ENCODE measurements at places on chromosomes 5 and 9.

- DNase-seq = no peak
Measured at GRCh38 chr5:78922879-78923621, 62.1 kb downstream of the ARSB start.

DNA sequence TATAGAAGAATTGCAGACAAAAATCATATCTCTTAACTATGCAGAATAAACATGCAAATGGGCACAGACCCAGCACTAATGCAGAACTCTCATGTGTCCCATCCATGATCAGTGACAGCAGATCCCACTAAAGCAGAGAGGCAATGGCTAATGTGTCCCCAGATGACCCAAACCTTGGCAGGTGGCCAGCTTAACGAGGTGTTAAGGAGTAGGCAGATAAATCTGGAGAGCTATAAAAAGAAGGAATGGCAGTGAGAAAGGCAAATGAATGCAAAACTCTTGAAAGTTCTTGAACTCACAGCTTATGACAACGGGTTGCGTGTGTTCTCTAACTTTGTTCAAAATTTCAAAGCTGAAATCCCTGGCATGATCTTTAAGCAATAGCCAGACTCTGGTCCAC lies 265.4 kb downstream of the RASEF start:
- no peak for DNase-seq

DNA sequence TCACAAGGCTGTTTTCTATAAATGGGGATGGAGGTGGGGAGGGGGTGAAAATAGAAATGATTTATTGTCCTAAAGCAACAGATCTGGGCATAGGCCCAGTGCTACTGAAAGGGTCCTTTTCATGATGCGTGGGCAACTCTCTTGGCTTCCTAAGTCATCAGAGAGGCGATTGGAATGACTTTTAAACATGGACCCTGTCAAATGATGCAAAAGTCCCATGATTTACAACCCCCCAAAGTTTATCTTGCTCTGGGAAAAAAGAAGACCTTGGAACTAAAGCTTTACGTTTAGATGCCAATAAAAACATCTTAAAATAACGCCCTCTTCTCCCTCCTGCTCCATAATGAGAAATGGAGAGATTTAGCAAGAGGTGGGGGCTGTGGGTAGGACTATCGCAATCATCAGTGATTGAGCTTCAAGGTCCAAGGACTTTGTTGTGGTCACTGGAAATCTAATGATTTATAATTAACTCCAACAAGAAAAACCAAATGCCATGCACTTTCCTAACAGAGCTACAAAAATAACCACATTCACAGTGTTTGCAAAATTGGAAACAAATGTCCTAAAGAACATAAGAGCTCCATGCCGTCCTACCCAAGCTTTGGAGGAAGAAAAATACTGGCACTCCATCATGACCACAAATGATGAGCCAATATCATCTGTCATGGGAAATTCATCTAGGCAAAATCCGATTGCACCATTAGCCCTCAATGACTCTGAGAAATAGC lies 167.5 kb upstream of the CLINT1 start:
- DNase-seq = no peak

GRCh38 chr5:181243564-181244343 lies at the start of gene RACK1:
Gene RACK1, minus strand, starts transcription at chr5:181243906. Its CDS starts 106 bp downstream, at chr5:181243800.
- DNase-seq = peak; percentile 84

GRCh38 chr9:96219026-96219899 lies 82.7 kb downstream of the HSD17B3 start:
- DNase-seq = peak; percentile 37

DNA sequence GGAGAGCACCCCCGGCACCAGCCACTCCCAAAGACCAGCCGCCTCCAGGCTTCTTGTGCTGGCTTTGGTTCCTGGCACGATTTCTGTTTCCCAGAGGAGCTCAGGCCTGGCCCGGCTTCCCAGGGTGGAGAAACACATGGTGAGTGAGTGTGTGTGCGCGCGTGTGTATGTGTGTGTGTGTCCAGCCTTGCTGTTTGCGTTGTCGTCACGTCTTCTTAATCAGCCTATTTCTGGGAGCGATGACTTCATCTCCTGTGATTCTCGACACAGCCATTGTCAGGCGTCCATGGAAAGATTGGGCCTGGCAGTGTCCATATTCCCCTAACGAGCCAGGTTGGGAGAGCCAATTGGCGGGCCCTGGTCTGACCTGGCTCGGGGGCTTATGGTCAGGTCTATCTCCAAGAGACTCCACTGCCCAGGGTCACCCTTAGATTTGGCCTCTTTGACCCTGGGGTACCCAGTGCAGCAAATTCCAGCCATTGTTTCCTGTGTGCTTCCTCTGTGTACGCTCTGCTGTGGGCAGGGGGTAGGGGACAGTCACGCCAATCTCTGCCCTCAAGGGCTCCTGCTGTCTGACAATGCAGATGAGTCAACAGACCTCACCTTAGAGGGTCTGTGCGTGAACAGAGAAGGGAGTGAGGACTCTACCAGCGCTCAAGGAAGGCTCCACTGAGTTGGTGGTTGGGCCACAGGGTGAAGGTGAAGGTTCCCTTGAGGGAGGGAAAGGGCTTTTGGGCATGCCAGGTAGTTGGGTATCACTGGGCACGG lies 73.8 kb downstream of the DAB2IP start:
- no peak for DNase-seq

DNA sequence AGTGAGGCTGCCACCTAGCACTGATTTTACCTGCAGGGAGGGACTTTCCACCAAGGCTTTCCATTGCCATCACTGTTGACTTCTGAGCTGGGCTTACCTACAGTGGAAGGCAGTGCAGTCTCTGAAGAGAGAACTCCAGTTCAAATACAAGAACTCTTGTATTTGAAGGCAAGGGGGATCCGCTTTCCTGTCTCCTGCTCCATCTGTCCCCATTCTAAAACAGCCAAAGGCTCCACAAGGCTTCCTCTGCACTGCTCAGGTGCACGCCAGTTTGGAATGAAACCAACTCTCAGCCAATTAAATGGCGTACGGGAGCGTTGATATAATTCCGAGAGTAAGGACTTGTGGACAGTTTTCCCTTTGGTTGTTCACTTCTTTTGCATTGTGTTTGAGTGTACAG lies 66.0 kb upstream of the CXCL14 start:
- no peak for DNase-seq

DNA sequence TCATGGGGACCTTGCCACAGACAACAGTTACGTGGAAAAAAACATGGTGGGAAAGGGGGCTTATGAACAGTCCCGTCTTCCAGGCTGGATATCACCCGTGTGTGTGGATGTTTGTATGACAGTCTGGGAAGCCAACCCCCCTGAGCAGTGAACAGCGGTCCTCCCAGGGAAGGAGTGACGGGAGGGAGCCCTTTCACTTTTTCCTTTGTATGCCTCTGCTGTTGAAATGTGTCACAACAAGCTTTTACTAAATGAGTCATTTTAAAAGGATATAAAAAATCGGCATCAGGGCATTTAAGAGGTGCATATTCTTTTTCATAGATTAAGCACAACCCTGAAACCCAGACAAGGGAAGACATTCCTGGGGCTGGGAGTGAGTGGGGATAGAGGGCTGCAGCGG lies 5.1 kb downstream of the MYMK start:
- DNase-seq = no peak

- no peak for DNase-seq
Measured at GRCh38 chr5:113939988-113940387, 421.9 kb upstream of the KCNN2 start.

DNA sequence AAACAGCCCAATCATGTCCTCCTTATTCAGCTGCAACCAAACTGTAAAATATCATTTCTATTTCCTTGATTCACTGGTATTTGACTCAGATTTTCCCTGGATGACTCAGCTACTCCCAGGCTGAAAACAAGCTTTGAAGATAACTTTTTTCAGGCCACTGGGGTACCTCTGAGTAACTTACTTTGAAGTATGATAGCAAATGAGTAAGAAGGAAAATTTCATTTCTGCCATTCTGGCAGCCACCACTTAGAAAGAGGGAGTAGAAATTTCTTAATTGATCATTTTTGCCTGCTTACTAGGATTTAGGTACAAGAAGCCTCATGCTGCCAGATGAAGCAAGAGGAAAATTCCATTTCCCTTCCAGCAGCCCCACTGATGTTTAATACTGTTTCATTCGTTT lies 247.4 kb downstream of the PRELID2 start:
- no peak for DNase-seq

DNA sequence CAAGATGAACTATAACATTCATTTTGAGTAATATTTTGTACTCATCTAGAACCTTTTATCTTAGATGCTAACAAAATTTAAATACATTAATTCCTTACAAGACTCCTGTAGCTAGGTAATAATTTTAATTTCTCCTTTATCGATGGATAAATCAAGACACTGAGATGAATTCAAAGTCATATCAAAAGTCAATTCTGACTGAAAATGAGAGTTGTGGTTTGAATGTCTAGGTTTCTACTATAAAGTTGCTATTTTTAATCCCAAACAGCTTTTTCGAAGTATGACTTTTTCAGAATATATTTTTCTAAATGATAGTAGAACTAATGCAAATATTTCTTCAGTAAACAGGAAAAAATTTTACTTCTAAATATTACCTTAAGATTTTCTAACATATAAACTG lies 491.7 kb upstream of the FAM174A start:
- DNase-seq = no peak

DNA sequence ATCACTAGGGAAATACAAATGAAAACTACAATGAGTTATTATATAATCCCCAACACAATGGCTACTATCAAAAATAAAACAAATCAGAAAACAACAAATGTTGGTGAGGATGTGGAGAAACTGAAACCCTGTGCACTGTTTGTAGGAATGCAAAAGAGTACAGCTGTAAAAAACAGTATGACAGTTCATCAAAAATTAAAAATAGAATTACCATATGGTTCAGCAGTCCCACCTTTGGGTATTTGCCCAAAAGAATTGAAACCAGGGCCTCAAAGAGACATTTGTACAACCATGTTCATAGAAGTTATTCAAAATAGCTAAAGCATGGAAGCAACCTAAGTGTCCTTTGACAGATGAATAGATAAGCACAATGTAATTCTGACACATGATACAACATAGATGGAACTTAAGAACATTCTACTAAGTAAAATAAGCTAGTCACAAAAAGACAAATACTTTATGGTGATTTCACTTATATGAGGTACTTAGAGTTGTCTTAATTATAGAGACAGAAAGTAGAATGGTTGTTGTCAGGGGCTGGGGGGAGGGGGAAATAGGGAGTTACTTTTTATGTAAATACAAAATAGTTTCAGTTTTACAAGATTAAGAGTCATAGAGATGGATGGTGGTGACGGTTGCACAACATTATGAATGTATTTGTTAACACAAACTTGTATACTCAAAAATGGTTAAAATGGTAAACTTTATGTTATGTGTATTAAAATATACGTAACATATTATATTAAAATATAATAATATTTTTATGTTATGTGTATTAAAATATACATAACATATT lies 102.8 kb downstream of the KCTD16 start:
- DNase-seq = no peak

- DNase-seq = no peak
Measured at GRCh38 chr9:109602987-109603386, 104.9 kb upstream of the PTPN3 start.

DNA sequence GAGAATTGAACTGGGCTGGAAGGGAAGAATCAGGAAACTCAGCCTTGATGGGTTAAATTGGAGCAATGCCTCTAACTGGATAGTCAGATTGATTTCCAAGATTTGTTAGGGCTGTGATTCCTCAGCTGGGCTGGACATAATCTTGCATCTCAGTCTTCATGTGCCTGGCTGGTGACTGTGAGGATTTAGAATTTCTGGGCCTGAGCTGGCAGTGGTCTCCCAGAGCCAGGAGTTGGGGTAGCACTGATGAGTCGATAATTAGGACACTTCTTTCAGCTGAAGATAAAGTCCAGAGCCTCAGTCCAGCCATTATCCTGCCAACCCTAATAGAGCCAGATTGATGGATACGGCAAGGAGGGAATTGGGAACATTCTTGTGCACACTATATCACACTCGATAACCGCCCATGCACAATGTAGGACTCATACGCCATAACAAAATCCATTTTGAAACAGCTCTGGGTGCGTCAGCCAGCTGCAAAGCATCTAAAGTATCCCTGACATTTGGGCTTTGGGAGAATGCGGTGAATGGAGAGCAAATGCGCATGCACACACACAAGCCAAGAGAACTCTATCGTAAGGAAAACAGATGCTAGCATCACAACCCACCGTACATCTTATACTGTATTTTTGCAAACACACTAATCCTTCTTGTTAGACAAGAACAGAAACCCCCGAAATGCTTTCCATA lies 405.1 kb upstream of the KLF4 start:
- no peak for DNase-seq

- DNase-seq = no peak
Measured at GRCh38 chr9:73239570-73240265, 88.1 kb downstream of the ANXA1 start.

GRCh38 chr5:159163701-159164046 lies 45.7 kb downstream of the RNF145 start:
- no peak for DNase-seq

GRCh38 chr9:128246471-128246870 lies 29.3 kb downstream of the GOLGA2 start:
- DNase-seq = no peak
